ENCODE measurements at places on chromosomes 2 and 18. TPM values are rescaled to one million over a fixed set of nuclear protein-coding genes. Genes with fewer than 3 reads are reported as not detected.

MLPH gene
- 154 TPM for total RNA-seq

DNA sequence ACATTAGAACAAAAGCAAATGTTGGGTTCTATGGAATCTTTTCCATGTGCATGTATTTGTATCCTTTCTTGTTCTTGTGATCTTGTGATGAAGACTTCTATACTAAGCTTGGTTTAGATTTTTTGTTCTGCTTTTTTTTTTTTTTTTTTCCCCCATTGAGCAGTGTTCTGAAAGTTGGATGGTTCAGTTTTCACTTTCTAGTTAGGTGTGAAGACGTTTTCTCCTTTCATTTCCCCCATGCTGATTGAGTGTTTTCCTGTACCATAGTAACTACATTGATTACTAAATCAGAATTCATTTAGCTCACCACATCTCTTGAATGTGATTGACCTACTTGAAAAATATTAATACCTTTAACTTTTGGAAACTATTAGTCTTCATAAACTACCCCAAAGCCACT, 34.1 kb downstream of the NOP58 start:
- no peak overlapping the region for H3K27ac ChIP-seq
- no peaks in the 10 kb centered on the region for H3K4me1 ChIP-seq
- H3K4me3 ChIP-seq = no peak overlapping the region
- no peak for DNase-seq
- H3K27me3 ChIP-seq = no peaks in the 10 kb centered on the region

IL36G gene
- total RNA-seq = not detected

GRCh38 chr2:45001869-45002385, 7.3 kb downstream of the SIX2 start:
- H3K4me1 ChIP-seq = no peaks in the 10 kb centered on the region
- H3K36me3 ChIP-seq = no peaks in the 10 kb centered on the region
- H3K27me3 ChIP-seq = peaks cover 2% of the 10 kb centered on the region
- no peak overlapping the region for H3K4me3 ChIP-seq
- H3K27ac ChIP-seq = no peak overlapping the region
- DNase-seq = no peak

EPC2 gene
- 65.3 TPM for total RNA-seq

- no peaks in the 10 kb centered on the region for H3K27me3 ChIP-seq
- no peak overlapping the region for H3K27ac ChIP-seq
- no peak for DNase-seq
- H3K36me3 ChIP-seq = no peaks in the 10 kb centered on the region
- no peak overlapping the region for H3K4me3 ChIP-seq
- H3K4me1 ChIP-seq = no peaks in the 10 kb centered on the region
Measured at GRCh38 chr2:12469141-12469561, 247.6 kb upstream of the TRIB2 start.

GRCh38 chr2:186069676-186070075, 331.1 kb downstream of the FSIP2 start:
- H3K27ac ChIP-seq = no peak overlapping the region
- no peak for DNase-seq
- H3K36me3 ChIP-seq = no peaks in the 10 kb centered on the region
- H3K4me3 ChIP-seq = no peak overlapping the region
- peaks cover 3% of the 10 kb centered on the region for H3K4me1 ChIP-seq

DNA sequence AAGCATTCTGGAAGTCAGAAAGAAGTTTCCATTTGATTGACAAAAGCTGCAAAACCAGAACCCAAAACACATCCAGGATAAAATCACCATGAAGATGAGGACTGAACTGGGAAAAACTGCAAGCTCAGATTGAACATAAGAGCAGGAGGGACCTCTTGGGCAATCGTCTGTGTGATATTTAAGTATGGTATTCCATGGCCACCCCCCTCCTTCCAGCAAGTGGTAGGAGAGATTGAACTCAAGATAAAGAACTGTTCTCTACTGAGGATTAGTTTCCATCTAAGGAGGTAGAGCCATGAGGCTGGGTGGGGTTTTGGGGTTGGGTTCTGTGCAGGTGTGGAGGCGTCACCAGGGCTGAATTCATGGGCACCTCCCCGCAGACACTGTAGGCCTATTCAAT, 251.1 kb downstream of the NCKAP5 start:
- H3K27ac ChIP-seq = no peak overlapping the region
- H3K36me3 ChIP-seq = no peaks in the 10 kb centered on the region
- peaks cover 2% of the 10 kb centered on the region for H3K4me1 ChIP-seq

DNA sequence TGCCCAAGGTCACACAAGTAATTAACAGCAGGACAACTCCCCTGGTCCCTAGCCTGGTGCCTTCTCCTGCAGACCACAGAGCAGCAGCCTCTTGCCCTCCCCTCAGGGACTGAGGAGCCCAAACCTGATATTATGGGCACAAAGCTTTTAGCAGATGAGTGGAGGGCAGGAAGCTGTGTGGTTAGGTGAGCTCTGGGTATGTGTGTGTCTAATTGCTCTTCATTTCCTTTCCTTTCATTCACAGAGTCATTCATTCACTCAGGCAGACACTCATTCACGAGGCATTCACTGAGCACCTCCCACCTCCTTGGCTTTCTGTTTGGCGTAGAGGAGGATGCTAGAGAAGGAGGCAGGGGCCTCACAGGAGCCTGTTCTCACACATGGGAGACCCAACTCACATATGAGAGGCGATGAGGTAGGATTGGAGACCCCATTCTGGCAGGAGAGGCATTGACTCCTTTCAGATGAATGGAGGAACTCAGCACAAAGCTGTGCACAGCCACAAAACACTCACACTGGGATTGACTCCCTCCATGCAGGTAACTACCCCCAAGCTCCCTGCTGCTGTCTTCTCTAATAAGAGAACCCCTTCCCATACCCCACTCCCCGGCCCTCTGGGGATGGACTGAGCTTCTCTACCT, 306.8 kb upstream of the SKOR2 start:
- H3K4me3 ChIP-seq = no peak overlapping the region
- H3K4me1 ChIP-seq = no peaks in the 10 kb centered on the region
- no peak for DNase-seq
- H3K27ac ChIP-seq = no peak overlapping the region
- H3K27me3 ChIP-seq = peaks cover 17% of the 10 kb centered on the region
- no peaks in the 10 kb centered on the region for H3K36me3 ChIP-seq

RAX gene
- not detected for total RNA-seq

- no peak for DNase-seq
- H3K4me1 ChIP-seq = peaks cover 3% of the 10 kb centered on the region
- no peak overlapping the region for H3K27ac ChIP-seq
- H3K36me3 ChIP-seq = peaks cover 6% of the 10 kb centered on the region
- H3K4me3 ChIP-seq = no peak overlapping the region
- H3K27me3 ChIP-seq = no peaks in the 10 kb centered on the region
Measured at GRCh38 chr18:54942144-54942543, 17.1 kb downstream of the CCDC68 start.

Data from lung (tissue), 17 donors.